Stimulated activated CD8-positive, alpha-beta memory T cell treated with anti-CD3 and anti-CD28 coated beads, Interleukin-15, amount 100 ng/mL, for 1 hour (primary cell): ENCODE measurements at places on chromosomes 1 and 21.

GRCh38 chr1:40221977-40222772 lies 25.6 kb upstream of the TMCO2 start:
- DNase-seq = no peak

DNA sequence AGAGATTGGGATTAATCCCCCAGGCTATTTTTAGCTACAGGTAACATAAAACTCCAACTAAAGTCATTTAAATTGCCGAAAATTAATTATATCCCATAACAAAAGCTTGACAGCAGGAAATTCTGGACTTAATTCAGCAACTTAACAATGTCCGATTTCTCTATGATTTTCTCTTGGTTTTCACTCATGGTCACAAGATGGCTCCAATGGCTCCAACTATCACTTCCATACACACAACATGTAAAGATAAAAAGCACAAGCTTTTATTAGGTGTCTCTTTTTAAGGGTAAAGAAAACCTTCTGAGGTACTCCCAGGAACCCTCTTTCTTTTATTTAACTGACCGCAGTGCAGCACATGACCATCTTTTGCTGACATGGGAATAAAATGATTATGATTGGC lies 363.5 kb upstream of the PTBP2 start:
- DNase-seq = no peak

DNA sequence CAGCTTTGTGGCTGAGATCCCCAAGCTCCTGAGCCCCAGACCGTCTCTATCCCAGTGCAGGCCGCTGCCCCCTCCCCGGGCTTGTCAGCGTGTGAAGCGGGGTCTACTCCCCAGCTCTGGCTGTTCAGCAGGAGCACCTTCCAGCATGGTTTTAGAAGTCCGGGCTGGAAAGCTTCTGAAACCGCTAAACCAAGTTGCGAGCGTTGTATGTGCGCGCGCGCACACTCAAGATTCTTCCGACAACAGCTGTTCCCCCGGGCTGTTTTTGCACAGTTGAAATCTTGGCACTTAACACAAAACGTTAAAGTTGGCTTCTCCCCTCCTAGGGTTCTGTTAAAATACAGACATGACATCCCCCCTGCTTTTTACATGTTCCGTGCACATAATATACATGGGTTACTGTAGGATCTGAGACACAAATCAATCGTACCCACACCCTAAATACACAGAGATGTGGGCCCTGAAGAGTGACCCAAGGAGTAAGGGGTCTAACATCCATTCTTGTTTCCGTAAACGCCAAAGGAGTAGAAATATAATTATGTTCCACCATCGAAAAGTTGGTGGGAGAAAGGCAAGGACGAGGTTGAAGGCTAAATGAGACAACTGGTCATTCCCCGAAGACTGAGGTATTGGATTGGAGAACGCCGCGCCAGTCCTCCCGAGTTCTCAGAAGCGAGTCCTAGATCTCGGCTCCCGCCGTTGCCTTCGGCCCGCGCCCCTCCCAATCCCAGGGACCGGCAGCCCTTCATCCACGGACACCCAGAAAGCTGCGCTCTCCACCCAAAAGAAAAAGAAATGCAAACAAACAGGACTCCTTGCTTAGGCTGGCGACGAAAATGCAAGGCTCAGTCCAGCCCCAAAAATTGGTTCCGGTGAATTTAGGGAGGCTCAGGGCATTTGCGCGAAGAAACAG lies 1.3 kb downstream of the TBX15 start:
- no peak for DNase-seq

DNA sequence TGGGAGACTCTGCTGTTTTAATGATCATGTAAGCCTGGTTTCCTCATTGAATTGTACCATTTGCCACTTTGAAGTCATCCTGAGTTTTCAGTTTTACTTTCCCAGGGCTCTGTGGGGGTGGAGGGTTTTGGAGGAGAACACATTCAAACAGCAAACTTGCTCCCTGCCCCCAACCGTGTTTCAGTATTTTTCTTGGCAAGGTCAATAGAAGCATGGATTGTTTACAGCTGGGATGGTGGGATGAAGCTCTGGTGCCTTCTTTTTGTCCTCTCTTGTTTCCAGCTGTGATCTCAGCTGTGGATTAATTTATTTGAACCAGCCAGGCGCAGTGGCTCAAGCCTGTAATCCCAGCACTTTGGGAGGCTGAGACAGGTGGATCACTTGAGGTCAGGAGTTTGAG lies 54.3 kb upstream of the SERBP1 start:
- DNase-seq = no peak

DNA sequence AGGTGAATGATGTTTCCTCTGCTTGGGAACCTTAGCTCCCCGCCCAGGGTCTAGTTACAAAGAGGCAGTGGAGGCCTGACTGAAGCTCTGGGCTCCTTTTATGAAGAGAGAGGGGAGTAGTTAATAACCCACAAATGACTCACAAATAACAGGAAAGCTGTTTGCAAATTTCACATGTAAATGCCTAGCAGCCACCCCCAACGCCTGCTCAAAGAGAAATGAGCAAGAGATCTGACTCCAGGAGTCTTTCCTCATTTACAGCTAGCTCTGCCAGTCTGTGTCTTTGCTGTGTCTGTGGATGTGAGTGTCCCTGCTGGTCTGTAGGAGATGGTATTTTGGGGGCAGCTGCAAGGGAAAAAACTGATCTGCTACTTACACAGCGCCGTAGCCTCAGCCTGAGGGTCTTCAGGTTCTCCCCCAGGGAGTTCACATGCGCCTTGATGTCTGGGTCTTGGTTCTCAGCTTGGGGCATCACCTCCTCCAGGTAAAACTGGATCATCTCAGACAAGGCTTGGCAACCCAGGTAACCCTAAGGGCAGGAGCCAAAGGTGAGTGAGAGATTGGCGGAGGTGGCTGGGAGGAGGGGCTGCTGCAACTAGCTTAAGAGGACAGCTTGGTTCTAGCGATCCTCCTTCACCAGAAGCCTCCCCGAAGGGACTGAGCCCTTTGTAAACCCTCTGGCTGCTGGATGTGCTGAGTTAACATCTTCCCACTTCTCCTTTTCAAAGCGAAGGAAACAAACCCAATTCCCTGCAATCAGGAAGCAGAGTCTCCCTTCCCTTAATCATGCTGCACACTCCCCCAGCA lies at the start of gene IL19:
IL19 (plus strand) TSS at position 243 of the 807 bp plus-strand sequence. CDS start 65,890 bp downstream, outside the sequence.
- no peak for DNase-seq

DNA sequence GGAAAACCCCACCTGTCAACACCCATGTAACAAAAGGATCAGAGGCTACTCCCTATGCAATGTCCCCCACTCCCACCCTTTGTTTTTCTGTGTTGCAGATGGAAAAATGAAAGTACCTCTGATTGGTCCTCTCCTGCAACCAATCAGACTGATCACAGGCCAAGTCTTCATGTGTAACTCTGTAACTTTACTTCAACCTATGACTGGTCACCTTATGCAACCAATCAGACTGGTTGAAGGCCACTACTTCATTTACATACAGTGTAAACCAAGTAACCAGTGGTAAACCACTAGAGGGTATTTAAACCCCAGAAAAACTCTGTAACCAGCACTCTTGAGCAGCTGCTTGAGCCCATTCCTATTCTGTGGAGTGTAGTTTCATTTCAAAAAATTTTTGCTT lies 266.3 kb upstream of the OLFM3 start:
- no peak for DNase-seq

GRCh38 chr1:18965206-18966173 lies 9.0 kb upstream of the IFFO2 start:
- DNase-seq = no peak

DNA sequence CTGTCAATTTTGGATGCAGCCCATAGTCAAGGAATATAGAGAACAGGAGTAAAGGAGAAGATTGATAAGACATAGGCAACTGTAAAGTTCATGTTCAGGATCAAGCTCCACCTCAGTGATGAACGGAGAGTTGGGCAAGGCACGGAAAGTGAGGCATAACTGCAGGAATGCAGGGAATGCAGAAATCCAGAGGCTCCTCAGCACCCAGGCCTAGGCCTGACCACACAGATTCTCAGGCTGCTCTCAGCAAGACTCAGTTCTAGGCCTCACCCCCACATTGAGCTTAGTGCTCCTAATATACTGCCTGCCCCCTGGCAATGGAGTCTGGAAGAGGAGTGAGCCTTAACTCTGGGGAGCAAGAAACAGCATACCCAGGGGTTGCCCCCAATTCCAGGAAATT lies 36.3 kb upstream of the S1PR1 start:
- no peak for DNase-seq
